Astrocyte (in vitro differentiated cells and primary cell): ENCODE measurements at places on chromosomes 6 and 20.

DNA sequence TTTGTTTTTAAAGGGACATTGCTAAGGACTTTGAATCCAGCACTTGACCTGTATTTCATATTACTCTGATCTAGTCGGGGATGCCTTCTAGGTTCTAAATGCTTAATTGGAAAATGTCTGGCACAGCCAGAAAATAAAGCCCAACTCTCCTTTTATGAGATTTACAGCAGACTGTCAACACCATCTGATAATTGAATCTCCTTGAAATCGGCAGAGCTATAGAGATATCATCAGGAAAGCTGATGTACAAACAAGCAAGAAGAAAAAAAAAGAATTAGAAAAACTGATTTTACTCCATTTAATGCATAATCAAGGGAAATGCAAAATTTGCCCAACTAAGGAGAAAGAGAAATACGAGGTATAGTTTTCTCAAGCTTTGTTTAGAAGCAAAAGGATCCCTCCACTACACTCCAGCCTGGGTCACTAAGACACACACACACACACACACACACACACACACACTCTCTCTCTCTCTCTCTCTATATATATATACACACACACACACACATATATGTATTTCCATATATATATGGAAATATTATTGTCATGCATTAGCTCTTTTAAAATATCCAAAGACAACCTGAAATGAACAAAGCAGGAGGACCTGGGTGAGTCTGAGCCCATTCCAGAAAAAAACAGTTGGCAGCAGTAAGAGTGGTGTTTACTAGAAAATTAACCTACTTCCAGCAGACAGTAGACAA is 9.5 kb upstream of the FOXC1 start:
- no peak for DNase-seq

- DNase-seq = no peak
Observed at GRCh38 chr20:53844259-53844658, 226.1 kb downstream of the BCAS1 start.

- DNase-seq = no peak
Observed at GRCh38 chr6:163181666-163182180, 232.8 kb upstream of the QKI start.

DNA sequence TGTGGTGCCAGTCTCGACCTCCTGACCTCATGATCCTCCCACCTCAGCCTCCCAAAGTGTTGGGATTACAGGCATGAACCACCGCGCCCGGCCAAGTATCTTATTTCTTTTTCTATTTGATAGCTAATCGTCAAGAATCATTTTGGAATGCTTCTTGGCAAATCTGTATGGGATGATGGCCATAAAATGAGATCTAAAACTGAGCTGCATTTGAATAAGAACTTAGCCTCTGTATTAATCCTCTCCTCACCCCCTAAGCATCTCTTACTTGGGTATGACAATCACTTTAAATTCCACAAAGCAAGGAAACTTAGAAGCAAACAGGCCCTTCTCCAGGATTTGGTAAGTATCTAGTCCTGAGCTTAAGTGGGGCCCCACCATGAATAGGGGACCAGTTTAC is 108.9 kb upstream of the BTBD3 start:
- DNase-seq = no peak

- no peak for DNase-seq
Observed at GRCh38 chr20:57998981-57999464, 229.4 kb downstream of the ANKRD60 start.

GRCh38 chr20:31653561-31653960 is 15.8 kb downstream of the COX4I2 start:
- no peak for DNase-seq

GRCh38 chr6:161169035-161169434 is 104.8 kb downstream of the AGPAT4 start:
- no peak for DNase-seq

GRCh38 chr6:317448-318144 is 25.3 kb downstream of the DUSP22 start:
- DNase-seq = no peak

DNA sequence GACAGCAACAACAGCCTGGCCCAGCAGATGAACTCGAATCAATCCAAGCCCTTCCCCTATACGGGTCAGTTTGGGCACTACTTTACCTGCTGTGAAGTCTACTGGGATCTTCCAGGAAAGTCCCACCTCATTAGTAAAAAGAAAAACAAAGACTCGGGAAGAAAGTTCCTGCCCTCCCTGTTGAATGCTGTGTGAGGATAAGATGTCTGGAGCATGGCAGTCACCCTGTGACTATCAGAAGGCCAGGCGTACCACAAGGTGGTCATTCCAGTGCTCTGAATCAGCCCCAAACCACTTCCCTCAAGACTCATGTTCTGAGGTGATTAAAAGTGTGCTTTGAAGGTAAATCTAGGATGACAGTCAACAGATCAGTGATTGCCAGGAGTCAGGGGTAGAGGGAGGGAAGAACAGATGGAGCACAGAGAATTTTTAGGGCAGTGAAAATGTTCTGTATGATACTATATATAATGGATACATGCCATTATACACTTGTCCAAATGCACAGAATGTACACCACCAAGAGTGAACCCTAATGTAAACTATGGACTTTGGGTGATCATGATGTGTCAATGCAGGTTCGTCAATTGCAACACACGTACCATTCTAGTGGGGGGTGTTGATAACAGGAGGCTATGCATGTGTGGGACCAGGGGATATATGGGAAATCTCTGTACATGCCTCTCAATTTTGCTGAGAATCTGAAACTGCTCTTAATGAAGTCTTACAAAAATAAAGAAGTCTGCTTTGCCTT is 14.7 kb downstream of the FKBP1A start:
- DNase-seq = peak; percentile 73

- DNase-seq = peak; percentile 27
Observed at GRCh38 chr6:5085648-5086293, 630 bp downstream of the PPP1R3G start.

GRCh38 chr20:1467082-1467354 is 369 bp upstream of the NSFL1C start:
- no peak for DNase-seq

GRCh38 chr6:43193929-43194328 is 11.9 kb downstream of the CUL9 start:
- DNase-seq = no peak

DNA sequence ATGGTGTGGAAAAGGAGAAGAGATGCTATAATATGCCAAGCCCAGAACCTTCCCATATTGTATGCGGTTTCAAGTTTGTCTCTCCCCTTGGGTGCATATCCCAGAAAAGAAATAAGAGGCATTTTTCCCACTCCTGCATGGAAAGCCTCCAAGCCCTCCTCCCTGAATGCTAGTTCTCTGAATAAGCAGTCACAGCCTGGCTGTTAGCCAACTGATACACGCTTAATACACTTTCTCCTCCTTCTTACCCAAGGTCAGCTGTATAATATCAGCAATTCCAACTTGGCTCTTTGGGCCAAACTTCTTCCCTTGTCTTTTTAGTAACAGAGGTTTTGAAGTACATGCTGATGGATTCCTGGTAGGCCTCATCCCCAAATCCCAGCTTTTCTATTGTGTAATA is 440.1 kb downstream of the EPHA7 start:
- DNase-seq = peak; percentile 13

DNA sequence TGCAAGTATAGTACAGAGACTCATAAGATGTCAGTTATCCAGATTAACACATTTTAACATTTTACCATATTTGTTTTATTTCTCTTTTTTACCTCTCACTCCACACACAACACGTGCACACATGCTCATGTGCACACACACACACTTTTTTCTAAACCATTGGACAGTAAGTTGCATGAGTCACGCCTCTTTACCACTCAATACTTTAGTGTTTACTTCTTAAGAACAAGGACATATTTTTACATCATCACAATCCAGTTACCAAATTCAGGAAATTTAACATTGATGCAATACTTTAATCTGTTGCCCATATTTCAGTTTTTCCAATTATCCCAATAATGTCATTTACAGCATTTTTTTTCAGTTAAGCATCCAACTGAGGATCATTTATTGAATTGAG is 109.0 kb downstream of the RIN2 start:
- peak; percentile 44 for DNase-seq

DNA sequence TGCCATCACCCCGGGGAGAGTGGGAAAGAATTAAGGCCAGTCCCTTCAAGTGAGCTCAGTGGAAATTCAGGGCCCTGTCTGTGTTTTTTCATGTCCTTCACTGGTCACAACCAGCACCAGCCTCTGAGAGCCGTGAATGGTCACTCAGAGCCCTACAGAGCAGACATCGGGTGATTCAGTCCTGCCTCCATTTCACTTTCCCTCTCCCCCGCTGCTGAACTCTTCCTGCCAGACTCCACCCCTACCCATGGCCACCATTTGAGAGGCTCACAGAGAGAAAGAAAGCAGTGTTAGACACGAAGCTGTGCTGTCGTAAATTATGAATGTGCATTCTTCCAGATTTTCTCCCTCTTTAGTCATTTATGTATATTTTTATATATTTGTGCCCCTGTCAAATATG is 5.4 kb downstream of the R3HDML start:
- no peak for DNase-seq

DNA sequence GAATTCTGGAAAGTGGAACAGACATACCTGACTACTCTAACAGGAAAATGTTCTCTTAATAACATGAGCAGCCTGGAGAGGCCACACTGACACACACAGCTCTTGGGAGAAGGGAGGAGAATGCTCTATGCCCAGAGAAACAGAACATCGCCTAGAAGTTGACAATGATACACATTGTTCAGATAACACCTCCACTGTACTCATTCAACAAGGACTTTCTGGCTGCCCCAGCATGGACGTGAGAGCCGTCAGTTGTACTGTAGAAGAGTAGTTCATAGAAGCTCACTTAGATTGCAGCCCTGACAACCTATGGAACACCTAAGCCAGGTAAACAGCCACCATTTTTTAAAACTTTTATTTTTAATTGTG is 28.9 kb downstream of the BMP7 start:
- DNase-seq = no peak

- no peak for DNase-seq
Observed at GRCh38 chr6:153167907-153168306, 36.8 kb upstream of the RGS17 start.

- DNase-seq = peak; percentile 62
Observed at GRCh38 chr6:163956571-163957407, 542.3 kb downstream of the QKI start.

- DNase-seq = no peak
Observed at GRCh38 chr6:162868397-162868796, 140.6 kb downstream of the PACRG start.

DNA sequence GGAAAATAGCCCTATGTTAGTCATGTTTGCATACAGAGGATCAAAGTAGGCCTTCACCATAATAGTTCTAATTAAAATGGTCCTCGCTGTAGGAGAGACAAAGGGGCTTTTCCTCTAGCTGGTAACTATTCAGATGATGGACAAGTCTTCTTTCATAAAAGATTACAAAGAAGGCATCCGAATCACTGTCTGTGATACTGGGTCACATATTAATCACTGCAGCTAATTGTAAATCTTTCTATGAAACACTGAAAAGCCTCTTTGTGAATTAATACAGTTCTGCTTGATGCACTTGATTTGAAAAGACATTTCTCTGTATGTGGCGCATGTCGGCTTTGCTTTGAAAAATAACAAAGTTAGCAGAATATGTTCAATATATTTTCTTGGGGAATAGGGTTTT is 520.8 kb downstream of the KIF16B start:
- no peak for DNase-seq

GRCh38 chr6:131949620-131949908 is 1.6 kb downstream of the CCN2 start:
- DNase-seq = peak; percentile 89

DNA sequence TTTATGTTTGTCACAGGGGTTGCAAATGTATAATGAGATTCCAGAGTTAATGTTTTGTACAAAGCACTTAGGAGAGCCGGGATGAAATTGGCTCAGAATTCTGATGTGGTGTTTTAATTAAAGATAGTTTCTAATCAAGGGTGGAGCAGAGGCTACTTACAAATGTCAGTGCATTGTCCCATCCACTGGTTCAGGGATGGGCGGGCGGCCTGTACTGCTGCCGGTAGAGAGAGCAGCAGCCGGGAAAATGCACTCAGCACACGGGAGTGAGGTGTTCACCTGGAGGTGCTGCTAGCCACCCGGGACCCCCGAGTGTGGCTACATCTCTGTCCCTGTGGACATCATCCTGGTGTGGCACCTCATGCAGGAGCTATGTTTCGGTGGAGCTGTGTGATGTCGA is 193.3 kb downstream of the QKI start:
- DNase-seq = no peak

DNA sequence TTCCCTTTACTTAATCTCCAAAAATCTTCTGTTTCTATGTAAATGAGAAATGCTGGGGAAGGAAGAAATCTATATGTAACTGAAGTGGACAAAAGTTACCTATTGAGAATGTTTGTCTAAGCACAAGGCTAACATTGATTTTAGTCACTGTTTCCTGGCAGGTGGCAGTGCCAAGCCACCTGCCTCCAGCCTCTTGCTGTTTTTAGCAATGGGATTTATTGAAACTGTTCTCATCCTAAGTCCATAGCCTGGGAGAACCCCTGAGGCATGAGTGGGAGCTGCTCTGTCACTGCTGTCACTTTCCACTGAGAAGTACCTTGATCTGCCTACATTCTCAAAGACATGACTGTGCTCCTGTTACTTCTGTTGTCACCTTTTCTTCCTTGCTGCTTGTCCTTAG is 14.7 kb downstream of the ENPP3 start:
- DNase-seq = no peak

- DNase-seq = no peak
Observed at GRCh38 chr6:163404825-163405265, 9.7 kb upstream of the QKI start.

DNA sequence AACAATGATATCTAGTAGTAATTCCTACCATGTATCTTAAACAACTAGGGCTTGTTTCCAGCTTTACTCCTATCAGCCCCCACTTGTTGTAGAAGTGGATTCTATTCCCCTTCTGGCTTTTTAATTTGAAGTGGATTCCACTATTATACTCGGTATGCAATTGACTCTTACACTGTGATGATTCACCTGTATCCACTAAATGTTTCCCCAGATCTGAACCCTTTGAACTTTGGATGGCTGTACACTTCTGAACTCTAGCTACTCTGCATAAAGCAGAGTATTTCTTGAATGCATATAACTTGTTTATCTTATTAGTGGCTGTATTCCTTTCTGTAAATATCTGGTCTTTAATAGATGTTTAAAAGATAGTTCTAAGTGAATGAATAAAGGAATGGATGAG is 538.4 kb upstream of the NRSN1 start:
- no peak for DNase-seq

- no peak for DNase-seq
Observed at GRCh38 chr20:64119681-64120341, 12.4 kb upstream of the NPBWR2 start.

GRCh38 chr6:26379740-26380139 is 3.2 kb upstream of the BTN2A2 start:
- no peak for DNase-seq

- DNase-seq = no peak
Observed at GRCh38 chr6:54654381-54654780, 192.2 kb upstream of the FAM83B start.

- DNase-seq = no peak
Observed at GRCh38 chr6:8382434-8382833, 52.9 kb downstream of the SLC35B3 start.

GRCh38 chr6:124963831-124964763 is 1.9 kb downstream of the RNF217 start:
- peak; percentile 29 for DNase-seq

- DNase-seq = peak; percentile 79
Observed at GRCh38 chr6:144265061-144265357, 20.1 kb upstream of the UTRN start.

GRCh38 chr6:75283907-75284631 is 523 bp downstream of the TMEM30A start:
- DNase-seq = peak; percentile 37

- no peak for DNase-seq
Observed at GRCh38 chr6:112049026-112049799, 4.7 kb upstream of the CCN6 start.
